Urinary bladder (tissue), 4 donors: ENCODE measurements at places on chromosomes 16 and 17. TPM values are rescaled to one million over a fixed set of nuclear protein-coding genes. Genes with fewer than 3 reads are reported as not detected.

ABI3 gene
- polyA plus RNA-seq: 11.7 TPM

MBTPS1 gene
- 67.8 TPM for polyA plus RNA-seq

TBC1D3E gene
- 0.06 TPM for polyA plus RNA-seq

CCL7 gene
- polyA plus RNA-seq: 0.15 TPM

CHRNE gene
- 0.79 TPM for polyA plus RNA-seq
